ENCODE measurements at places on chromosomes 6 and 20. TPM values are rescaled to one million over a fixed set of nuclear protein-coding genes. Genes with fewer than 3 reads are reported as not detected.

- no peak for DNase-seq
Measured at GRCh38 chr6:48377115-48377514, 266.1 kb upstream of the PTCHD4 start.

- no peak for DNase-seq
Measured at GRCh38 chr6:1577896-1578745, 31.6 kb upstream of the FOXC1 start.

- no peak for DNase-seq
Measured at GRCh38 chr20:37238935-37239451, 22.6 kb downstream of the GHRH start.

DNA sequence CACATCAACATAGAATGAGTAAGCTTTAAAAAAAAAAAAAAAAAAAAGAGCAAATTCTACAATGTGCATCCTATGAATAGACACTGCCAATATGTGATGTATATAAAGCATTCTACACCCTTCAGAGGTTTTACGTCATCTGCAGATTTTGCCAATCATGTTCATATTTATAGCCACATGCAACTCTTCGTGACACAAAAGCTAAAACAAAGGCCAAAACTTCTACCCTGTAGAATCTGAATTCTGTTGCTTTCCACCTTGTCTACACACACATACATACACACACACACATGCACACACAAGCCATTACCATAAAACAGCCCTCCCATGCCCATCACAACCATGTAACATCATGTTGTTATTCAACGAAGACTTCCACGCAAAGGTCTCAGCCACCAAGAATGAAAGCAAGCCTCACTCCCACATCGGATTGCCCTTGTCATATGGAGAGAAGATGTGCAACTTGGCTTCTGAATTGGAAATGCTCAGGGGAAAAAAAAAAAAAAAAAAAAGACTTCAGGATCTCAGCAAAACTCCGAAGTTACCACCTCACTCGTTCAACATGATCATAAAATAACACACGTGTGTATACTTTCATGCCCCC lies 479.4 kb upstream of the JARID2 start:
- no peak for DNase-seq

DNA sequence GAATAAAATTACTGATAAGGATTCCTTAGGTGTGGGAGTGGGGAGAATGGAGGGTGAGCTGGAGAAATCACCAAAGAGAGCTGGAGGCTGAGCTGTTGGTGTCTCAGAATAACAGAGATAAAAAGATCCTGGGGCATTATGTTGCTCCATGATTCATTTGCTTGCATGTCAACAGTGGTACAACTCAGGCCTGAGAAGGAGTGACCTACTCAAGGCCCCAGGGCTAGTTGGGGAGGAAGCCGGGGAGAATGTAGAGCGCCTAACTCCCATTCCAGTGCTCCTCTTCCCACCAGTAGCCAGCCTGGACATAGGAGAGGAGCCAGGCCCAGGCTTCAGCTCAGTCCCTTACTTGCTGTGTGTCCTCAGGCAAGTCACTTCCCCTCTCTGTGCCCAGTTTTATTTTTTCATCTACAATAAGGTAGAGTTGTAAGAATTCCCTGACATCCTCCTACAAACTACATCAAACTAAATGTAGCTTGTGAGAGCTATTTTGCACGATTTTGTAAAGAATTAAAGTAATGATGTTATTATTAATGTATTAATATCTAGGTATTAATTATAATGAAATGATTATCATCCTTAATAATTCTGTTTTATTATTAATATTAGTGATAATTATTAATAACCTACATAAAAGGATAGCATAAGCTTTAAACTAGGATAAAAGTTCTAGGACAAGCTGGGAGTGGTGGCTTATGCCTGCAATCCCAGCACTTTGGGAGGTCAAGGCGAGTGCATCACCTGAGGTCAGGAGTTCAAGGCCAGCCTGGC lies 250.9 kb upstream of the SULF2 start:
- DNase-seq, result no peak

DNA sequence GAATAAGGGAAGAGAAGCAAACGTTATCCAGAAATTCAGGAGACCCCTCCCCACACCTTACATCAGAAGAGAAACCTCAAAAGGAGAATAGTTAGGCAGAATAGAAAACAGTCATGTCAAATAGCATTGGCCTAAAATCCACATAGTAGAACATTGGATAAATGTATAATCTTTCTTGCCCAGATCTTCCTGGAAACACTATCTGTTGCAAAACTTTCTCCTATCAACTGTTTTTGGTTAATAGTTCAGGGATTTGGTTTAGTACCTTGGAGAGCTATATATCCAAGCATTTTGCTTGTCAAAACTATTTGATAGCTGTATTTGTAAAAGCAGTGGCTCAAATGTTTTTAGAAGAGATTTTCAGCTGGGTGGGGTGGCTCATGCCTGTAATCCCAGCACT lies 74.3 kb upstream of the PHACTR2 start:
- no peak for DNase-seq

GRCh38 chr6:109166673-109167072 lies 71.4 kb downstream of the CEP57L1 start:
- DNase-seq, result no peak

DNA sequence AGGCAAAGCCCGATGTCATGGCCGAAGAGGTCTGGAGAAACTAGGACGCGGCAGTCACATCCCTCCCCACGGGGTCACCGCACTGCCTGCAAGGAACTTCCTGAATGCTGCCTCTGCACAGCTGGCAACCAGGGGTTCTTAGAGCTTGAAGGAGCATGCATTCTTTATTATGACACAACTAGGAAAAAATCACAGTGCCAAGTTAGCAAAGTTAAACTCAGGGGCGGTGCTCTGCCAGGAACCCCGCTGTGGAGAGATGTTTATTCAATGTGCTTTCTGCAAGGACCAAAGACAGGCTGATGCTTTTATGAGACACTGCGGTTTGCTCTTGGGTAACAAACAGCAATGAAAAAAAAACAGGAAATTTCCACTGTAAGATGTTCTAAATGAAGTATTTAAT lies 287.3 kb upstream of the FOXQ1 start:
- no peak for DNase-seq

DNA sequence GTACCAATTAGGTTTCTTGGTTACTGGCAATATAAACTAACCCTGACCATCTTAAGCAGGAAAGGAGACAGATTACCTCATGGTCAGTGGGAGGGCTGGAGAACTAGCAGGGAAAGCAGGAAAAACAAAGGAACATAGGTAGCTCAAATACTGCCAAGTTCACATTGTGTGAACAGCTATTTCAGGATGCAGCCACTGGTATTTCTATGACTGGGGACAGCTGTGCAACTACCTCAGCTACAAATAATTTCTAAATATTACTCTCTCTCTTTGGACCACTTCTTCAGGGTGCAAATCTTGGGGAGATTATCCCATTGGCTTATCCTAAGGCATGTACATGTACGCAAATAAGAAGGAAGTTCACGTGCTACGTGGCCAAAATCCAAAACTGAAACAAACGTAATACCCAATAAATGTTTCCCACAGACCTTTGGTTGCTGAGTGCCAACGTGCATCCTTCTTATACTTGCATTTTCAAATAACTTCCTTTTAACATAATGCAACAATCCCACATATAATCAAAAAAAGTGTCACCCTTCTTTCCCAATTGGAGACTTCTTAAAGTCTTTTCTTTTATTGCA lies 180.9 kb downstream of the PHF3 start:
- DNase-seq, result no peak

- DNase-seq, result no peak
Measured at GRCh38 chr20:35826397-35826998, 54.7 kb downstream of the PHF20 start.

DNA sequence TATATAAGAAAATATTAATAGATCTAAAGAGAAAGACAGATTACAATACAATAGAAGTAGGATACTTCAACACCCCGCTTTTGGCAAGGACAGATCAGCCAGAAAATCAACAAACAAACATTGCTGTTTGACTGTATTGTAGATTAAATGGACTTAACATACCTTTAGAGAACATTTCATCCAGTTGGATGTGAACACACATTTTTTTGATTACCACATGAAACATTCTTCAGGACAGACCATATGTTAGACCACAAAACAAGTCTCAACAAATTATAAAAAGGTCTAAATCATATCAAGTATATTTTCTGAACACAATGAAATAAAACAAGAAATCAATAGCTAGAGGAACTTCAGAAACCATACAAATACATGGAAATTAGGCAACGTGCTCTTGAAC lies 148.2 kb downstream of the TRMT11 start:
- DNase-seq, result no peak

- no peak for DNase-seq
Measured at GRCh38 chr6:113433335-113433991, 423.7 kb upstream of the MARCKS start.

- DNase-seq, result no peak
Measured at GRCh38 chr20:47699818-47700217, 85.5 kb downstream of the SULF2 start.

DNA sequence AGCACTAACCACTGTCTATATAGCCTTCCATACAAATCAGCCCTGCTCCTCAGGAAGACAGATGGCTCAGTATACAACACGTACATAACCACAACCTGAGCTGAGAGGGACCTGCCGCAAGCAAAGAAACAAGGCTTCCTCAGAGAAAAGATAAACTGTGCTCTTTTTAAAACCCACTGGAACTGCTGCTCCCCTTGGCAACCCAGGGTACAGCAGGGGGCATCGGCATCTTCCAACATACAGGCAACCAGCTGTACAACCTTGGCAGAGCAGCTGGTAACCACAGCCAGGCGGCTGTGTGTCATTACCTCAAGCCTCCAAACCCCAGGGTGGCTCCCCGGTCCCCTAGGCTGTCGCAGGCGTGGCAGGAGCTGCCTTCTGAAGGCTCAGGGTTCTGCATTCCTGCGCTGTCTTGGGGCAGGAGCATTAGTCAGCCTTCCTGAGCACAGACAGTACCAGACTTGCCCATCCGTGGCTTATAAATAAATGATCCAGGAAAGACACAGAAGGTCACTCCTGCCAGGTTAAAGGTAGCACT lies 249.5 kb downstream of the ADGRG6 start:
- DNase-seq, result no peak

Gene CALHM5
- total RNA-seq, result 9.7 TPM

Gene TCF21
- total RNA-seq, result not detected

Gene SPTLC3
- 5.8 TPM for total RNA-seq

Gene HLA-DOB
- total RNA-seq, result 0.56 TPM

Gene C20orf144
- total RNA-seq, result 0.17 TPM

Gene SLC23A2
- total RNA-seq, result 24.2 TPM

Gene PTPRK
- total RNA-seq, result 69.9 TPM

Gene SLC22A3
- total RNA-seq, result 1.4 TPM

All from chondrocyte (in vitro differentiated cells).